LHCN-M2 (cell line): ENCODE measurements at places on chromosomes 16 and 17. TPM values are rescaled to one million over a fixed set of nuclear protein-coding genes. Genes with fewer than 3 reads are reported as not detected.

Gene SLC47A1
- 0.17 TPM in 1 of 2 replicates, not detected in the other for total RNA-seq

Gene LITAFD
- total RNA-seq = not detected in 2 replicates

Gene SCGB1C2
- not detected in 2 replicates for total RNA-seq

DNA sequence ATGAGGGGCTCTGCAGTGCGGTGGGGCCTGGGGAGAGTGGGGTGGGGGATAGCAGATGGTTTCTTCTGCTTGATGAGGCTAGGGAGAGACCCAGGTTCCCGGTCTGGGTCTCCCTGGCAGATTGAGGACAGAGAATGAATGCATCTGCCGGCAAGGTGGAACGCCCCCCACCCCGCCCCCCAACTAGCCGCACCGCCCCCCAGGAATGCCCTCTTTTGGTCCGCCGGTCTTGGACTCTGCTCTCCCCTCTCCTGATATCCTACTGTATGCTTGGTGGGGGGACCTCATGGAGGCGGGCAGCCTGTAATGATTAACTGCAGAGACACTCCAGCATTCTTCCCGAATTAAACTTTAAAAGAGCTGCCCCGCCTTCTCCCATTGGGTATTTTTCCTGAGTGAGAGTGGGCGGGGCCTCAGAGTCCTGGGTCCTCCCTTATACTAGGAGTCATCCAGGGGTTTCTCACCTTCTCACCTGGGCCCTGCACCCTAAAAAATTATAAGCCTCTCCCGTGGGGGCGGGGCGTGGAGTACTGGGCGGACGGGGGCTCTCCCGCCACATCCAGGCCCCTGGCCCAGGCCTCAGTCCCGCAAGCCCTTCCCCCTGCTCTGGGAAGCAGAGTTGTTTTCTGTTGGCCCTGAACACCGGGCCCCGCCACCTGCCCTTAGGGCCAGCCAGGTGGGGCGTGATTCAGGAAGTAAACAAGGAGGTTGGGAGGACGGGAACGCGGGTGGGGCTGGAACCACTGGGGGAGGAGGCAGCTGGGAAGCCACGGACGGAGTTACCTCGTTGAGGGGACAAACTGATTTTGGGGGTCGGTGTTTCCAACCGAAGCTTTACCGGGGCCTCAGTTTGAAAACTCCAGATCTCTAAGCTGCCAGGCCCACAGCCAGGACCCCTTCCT is 1.5 kb downstream of the GRB7 start:
- DNase-seq = no peak

GRCh38 chr17:65228734-65229620 is 91.8 kb downstream of the RGS9 start:
- DNase-seq = peak; percentile 15

- DNase-seq = peak; percentile 76
These were observed 763 bp upstream of the SOX9 start for GRCh38 chr17:72119873-72120641.

- DNase-seq = no peak
These were observed 1.6 kb downstream of the FAM117A start for GRCh38 chr17:49762151-49762941.

- DNase-seq = no peak
These were observed 4.6 kb downstream of the RBBP6 start for GRCh38 chr16:24543949-24544348.

GRCh38 chr17:82015311-82015971 is 7.2 kb downstream of the CENPX start:
- DNase-seq = no peak

DNA sequence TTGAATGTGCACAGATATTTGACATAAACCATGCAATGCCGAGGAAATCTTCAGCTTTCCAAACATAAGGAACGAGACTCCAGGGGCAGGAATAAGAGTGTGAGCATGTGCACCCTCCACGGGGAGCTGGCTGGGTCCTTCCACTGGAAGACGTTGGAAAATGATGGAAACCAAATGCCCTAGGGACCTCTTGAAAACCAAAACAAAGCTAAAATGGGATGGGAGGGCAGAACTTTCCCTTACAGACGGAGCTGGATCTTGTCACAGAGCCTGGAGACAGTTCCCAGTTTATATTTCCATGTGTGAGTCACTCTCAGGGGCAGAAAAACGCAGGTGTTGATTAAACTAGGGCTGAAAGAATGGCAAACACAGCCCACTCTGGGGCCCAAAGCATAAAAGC is 34.4 kb upstream of the DNAH17 start:
- DNase-seq = peak; percentile 37

GRCh38 chr16:66271074-66272060 is 95.1 kb upstream of the CDH5 start:
- no peak for DNase-seq
